ENCODE measurements at places on chromosomes 13 and 19.

GRCh38 chr13:98301721-98302120, 124.7 kb upstream of the RNF113B start:
- no peak for DNase-seq

GRCh38 chr19:3292958-3293529, 68.6 kb downstream of the CELF5 start:
- no peak for DNase-seq

DNA sequence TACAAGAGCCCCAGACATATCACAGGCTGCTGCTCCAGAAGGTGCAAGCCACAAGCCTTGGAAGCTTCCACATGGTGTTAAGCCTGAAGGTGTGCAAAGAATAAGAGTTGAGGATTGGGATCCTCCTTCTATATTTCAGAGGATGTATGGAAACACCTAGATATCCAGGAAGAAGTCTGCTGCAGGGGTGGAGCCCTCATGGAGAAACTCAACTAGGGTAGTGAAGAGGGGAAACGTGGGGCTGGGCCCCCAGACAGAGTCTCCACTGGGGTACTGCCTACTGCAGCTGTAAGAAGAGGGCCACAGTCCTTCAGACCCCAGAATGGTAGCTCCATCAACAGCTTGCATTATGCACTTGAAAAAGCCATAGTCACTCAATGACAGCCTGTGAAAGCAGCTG, 1444.0 kb downstream of the SLITRK1 start:
- no peak for DNase-seq

GRCh38 chr19:44808463-44809371, at the start of gene BCAM:
BCAM (plus strand) TSS chr19:44809103; CDS start chr19:44809125, 22 bp downstream.
- DNase-seq = peak; percentile 91

- no peak for DNase-seq
Measured at GRCh38 chr13:49246850-49247642, 679 bp upstream of the CDADC1 start.
